CD4-positive, alpha-beta T cell treated with Interleukin-4 for 4 hours (primary cell): ENCODE measurements at places on chromosomes 6 and 20.

GRCh38 chr6:119314885-119315272 lies 34.7 kb downstream of the MAN1A1 start:
- DNase-seq = peak; percentile 22

DNA sequence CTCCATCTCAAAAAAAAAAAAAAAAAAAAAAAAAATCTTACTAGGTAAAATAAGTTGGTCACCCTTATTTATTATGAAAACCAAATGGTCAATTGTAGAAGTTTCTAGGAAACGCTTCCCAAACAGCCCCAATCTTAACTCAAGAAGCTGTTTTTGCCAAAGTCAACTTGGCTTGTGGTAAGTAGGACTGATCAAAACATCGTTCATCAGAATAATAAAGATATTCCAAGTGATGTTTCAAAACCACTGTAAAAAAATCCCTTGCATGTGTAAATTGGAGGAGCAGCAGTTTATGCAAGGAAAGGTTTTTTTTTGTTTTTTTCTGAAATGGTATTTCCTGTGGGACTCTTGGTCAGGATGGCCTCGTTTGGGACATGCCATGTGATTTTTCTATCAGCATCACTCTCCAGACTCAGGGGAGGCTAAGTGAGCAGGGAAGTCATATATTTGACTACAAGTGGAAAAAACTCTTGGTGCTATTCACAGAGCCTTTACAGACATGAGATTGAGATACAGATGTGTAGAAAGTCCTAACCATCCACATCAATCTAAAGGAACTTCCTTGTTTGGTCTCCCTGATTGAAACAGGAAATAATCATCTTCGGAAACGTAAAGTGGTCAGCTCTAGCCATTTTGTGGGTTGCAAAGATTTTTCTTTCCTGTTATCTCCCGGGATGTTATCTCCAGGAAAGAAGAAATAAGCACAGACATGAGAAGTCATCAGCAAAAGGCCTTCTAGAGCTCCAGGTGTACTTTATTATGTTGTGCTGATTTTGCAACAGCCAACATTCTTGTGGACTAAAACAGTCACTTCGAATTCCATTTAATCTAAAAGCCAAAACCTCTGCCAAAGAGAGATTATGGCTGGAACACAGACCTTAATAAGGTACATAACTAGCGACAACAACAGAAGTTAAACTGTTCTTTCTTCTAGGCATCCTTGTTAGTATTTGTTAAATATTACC lies 177.8 kb downstream of the EDN1 start:
- no peak for DNase-seq

- DNase-seq = no peak
These were observed 7.9 kb downstream of the GPLD1 start for GRCh38 chr6:24481449-24481848.

- DNase-seq = peak; percentile 98
These were observed at the start of gene TASP1 for GRCh38 chr20:13638496-13639149. Gene TASP1 (minus strand): TSS chr20:13638932. CDS start chr20:13630078, 8,854 bp downstream.

DNA sequence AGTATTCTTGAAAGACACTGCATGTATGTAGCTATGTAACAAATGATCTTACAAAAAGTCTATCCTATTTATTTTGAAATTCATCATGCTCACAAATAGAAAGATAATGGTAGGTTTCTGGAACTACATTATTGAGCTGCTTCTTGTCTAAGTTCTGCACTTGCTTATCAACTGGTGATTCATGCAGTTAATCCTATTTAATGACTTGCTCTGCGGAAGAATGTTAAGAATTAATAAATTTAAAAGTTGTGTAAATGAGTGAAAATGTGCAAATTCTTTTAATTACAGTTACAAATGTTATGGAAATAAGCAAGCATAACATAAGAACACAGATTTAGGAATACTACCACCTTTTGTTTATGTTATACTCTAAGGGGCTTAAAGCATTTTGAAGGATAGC lies 67.1 kb upstream of the MCM9 start:
- DNase-seq = no peak

- no peak for DNase-seq
These were observed 296.1 kb upstream of the FOXQ1 start for GRCh38 chr6:1015825-1016224.

- no peak for DNase-seq
These were observed 38.4 kb downstream of the HS3ST5 start for GRCh38 chr6:114304304-114304887.

DNA sequence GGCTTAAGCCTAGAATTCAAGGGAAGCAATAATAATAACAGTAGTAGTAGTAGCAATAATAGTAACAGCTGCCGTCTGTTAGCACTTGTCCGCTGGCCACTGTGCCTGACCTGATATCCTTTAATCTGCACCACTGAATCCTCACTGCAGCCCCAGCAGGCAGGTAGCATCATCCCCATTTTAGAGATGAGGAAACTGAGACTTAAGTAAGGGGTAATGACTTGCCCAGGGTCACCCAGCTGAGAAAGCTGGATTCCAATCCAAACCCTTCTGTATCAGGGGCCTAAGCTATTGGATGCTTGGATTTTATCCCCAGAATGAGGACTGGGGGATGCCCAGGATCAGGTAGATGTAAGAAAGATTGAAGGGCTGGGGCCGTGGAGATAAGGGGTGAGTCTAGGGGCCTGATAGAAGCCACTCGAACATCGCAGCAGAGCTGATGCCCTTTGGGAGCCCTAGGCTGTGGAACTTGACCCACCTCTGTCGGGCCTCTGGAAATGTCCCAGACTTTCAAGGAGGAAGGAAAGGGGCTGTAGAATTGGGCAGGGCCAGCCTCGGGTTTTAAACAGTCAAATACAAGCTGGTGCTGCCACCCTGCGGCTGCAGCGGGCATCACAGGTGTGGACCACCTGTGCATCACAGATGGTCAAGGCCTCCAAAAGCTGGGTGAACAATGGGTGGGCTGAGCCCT lies 102.1 kb upstream of the MYL9 start:
- DNase-seq = peak; percentile 58

DNA sequence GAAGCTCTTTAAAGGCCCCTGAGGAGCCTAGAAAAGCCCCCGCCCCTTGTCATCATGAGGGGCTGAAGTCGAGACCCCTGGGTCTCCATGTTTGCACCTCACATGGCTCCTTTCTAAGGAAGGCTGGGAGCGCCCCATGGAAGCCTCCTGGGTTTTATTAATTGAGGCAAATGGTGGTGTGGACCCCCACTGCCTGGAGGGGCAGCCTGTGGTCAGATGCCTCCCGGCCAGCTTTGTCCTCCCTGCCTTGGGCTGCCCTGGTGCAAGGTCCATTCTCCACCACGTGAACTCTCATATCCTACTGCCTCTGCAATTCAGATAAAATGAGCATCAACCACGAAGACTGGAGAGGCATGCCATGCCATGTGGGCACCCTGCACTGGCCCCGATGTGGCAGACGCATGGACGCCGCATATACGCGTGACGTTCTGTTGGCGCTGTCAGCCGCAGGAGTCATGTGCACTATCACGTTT lies 295.5 kb downstream of the TAF4 start:
- DNase-seq = no peak

DNA sequence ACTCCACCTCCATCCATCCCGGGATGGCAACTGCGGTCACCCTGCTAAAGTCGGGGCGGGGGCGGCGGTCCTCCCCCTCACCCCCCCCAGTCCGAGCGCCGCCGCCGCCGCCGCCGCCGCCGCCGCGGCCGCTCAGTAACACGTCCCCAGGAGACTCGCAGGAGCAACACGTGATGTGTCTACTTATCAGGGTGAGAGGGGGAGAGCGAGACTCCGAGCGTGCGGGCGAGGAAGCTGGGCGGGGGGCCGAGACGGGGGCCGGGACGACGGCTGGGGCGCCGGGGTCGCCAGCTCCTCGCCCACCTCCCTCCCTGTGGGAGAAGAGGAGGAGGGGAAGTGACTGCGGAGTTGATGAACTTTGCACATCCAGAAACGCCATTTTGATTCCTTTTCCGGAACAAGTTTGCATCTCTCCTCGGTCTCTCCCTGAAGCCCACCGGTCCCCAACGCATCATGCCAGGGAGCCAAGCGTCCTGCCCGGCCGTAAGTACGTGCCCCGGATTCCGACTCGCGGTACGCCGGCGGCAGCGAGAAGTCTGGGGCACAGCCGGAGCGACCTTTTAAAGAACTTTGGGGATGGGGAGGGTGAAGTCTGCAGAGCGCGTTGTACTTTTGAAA lies at the start of gene RREB1:
Gene RREB1 (plus strand): TSS at position 384 of the 618 bp plus-strand sequence. CDS start 73,951 bp downstream, outside the sequence.
- peak; percentile 51 for DNase-seq

DNA sequence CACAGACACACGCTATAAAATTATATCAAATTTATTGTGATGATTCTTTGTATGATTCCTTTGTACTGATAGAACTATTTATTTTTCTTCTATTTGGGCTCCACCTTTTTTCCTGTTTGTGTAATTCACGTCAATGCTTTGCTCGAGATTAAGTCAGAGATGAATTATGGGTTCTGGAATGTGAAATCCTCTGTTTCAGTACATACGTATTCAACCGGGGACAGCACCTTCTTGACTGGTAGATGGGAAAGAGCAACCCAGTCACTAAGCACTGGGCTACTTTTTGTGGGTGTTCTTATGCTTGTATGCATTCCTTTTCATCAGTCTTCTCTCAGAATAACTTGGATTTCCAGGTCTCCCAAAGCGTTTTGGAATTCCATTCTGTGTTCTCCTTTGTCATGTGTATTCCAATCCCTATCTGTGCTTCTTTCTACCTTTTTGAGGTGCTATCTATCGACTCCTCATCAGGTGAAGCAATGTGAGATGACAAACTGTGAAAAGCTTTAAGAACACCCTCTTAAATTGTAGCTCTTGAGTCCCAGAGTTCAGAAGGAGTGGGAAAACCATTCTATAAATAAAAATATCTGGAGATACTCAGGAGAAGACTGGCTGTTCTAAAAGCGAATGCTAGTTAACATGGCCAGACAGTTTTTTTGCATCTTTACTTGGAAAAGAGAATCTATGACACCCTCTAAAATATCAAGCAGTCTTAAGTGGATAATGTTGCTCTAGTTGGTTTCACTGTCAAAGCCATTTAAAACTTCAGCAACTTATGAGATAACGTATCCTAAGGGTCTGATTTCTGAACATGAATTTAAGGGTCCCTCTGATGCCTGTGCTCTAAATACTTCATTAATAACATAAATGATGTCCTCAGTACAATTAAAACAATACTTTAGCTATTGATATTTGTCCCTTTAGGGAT lies 197.7 kb upstream of the PREP start:
- DNase-seq = no peak

DNA sequence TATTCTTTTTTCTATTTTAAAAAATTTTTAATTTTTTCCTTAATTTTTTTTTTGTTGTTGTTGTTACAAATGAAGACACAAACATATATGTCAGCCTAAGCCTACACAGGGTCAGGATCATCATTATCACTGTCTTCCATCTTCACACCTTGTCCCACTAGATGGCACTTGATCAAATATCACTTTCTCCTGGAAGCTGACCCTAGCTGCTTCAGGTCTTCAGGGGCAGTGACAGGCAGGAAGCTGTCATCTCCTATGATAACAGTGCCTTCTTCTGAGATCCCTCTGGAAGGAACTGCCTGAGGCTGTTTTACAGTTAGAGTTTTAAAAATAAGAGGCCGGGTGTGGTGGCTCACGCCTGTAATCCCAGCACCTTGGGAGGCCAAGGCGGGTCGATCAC lies 70.2 kb upstream of the EEF1E1 start:
- DNase-seq = no peak

GRCh38 chr6:169802790-169803189 lies 51.4 kb downstream of the ERMARD start:
- no peak for DNase-seq

DNA sequence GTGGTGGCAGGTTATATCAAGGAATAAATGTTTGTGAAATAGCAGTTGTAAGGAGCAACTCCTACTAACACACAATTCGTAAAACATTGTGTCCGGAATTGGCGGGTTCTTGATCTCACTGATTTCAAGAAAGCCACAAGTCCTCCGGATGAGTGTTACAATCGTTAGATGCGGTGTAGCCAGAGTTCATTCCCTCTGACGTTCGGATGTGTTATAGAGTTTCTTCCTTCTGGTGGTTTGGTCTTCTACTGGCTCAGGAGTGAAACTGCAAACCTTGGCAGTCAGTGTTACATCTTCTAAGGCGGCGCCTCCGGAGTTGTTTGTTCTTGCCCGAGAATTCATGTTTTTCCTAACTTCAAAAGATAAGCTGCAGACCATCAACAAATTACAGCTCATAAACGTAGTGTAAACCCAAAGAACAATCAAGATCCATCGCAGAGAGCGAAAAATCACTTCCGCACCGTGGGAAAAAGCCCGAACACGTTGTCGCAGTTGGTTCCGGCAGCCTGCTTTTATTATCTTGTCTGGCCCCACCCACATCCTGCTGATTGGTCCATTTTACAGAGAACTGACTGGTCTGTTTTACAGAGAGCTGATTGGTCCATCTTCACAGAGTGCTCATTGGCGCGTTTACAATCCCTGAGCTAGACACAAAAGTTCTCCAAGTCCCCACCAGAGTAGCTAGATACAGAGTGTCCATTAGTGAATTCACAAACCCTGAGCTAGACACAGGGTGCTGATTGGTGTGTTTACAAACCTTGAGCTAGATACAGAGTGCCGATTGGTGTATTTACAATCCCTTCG lies 58.2 kb downstream of the TRIM27 start:
- no peak for DNase-seq

GRCh38 chr6:7161253-7161623 lies 53.5 kb downstream of the RREB1 start:
- DNase-seq = no peak

DNA sequence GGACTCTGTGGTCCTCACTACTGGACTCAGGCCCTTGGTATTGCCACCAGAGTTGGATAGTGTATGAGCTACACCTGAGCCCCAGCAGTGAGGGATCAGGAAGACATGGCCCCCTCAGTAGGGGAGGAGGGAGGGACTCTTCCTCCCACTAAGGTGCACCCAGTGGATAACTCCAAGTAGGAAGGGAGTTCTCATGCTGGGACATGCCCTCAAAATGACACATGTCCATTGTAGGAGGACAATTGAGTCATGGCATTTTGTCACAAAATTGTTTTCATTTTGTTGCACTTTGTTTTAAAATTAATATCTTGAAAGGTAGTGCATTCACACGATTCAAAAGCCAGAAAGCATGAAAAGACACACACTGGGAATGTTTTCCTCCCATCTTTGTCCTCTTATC lies 127.2 kb downstream of the FOXO3 start:
- no peak for DNase-seq

DNA sequence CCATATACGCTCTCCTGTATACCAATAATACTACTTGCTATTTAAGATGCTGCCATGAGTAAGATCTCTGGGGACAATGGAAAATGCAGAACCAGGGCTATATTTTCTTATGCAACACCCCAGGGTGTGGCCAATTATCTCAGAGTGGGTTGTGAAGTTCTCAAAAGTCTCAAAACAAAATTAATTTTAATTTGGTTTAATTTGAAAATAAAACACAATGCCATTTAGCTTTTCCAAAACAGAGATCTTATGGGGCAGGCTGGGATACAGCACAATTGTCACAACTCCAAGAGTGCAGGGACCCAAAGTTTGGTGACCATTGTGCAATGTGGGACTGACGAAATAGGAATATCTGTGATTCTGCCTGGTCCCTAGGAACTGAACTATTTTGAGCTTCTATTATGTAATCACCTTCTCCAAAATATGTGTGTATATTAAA lies 43.1 kb downstream of the MBOAT1 start:
- DNase-seq = peak; percentile 4
